Muscle of leg (tissue), 16 donors: ENCODE measurements at places on chromosomes 5 and 9.

- no peak for DNase-seq
Observed at GRCh38 chr5:110687485-110687884, 39.0 kb downstream of the TMEM232 start.

- DNase-seq, result no peak
Observed at GRCh38 chr9:130150779-130151382, 21.3 kb upstream of the NCS1 start.

GRCh38 chr9:115972843-115973595, 180.6 kb upstream of the PAPPA start:
- DNase-seq, result peak; percentile 38

GRCh38 chr5:102991802-102992201, 128.1 kb downstream of the GIN1 start:
- DNase-seq, result peak; percentile 64

- DNase-seq, result no peak
Observed at GRCh38 chr9:95246547-95246946, 71.0 kb downstream of the FANCC start.

- DNase-seq, result peak; percentile 37
Observed at GRCh38 chr9:122340161-122340560, 30.7 kb upstream of the PTGS1 start.

DNA sequence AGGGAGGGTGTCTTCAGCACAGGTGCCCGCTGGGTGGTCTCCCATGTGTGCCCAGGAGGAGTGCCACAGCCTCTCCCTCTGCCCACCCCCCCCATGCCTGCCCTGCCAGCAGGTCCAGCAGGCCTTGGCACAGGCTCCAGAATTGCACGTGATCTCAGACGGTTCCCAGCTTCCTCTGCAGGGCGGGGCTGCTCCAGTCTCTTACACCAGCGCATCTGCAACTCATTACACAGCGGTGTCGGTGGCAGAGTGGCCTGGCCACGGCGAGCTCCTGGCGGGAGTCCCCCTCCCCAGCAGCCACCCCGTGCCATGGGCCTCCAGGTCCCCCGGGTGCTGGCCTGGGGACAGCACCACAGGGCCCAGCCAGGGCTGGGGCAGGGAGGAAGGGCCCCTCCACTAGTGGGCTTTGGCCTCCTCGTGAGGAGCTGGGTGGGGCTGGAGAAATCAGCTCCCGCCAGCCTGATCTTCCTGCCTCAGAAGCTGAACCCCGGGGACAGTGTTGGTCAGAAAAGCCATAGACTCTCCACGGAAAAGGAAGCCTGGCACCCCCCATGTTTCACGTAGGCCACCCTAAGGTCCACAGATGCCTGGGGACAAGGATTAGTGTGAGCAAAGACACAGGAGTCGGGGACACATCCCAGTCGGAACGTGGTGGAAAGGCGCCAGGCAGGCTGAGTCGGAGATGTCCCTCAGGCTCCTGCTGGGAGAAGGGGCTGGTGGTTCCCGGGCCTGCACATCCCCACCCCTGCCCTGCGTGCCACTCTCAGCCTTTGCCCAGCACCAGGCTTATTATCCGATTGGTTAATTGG, 40.2 kb downstream of the RXRA start:
- peak; percentile 96 for DNase-seq

DNA sequence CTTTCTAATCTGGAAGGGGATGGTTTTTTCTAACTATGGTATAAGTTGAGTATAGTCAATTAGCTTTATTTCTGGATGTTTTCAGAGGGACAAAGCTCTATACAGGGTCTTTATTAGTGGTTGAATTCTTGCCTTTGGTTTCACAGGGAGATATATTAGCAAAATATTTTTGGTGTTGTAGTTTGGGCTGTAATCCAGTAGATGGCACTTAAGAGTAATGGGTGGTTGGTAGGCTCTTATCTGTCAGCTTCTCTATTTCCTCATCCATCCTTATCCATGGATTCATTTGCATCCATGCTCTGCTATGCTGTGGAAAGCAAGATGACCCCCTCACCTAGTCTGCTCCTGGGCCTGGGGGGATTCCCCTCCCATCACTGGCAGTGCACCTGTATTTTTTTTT, 363.6 kb upstream of the CYLC2 start:
- DNase-seq, result no peak

GRCh38 chr5:73799401-73799972, 173.5 kb downstream of the ARHGEF28 start:
- DNase-seq, result no peak

GRCh38 chr5:122727112-122727541, 47.8 kb upstream of the SNX2 start:
- DNase-seq, result peak; percentile 54

DNA sequence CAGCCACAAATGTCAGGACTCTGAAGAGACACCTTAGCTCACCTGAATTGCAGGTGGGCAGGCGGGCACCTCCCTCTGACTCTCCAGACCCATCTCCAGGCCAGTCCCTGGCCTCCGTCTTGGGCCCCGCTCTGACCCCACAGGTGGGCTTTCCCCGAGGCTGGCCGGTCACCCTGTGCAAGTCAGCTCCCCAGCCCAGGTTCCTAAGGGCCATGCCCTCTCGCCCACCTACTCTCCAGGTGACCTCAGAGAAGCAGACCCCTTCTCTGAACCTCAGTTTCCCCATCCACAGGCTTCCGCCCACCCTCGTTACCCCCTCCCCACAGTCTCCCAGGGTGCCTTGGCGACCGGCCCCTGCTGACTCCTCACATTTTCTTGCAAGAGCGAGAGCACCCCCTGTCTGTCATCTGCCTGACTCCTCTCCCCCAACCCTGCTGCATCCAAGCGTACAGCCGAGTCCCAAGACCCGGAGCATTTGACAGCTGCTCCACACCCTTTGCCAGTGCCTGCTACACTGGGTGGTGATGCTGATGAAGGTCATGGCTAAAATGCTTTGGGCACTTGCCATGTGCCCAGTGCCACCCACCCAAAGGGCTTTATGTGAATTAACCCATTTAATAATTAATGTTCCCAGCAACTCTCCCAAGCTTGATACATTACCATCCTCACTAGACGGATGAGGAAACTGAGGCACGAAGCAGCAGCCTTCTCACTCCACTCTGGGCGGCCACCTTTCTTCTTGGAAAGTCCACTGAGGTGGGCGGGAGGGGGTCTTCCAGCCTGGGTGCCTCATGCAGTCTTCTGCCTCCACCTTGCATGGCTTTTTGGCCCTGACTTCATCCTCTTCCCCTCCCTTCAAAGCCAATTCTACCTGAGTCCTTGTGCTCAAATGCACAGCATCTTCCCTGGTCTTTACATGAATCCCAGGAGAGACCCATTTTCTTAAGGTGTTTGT, 51.1 kb upstream of the ORM1 start:
- DNase-seq, result peak; percentile 75

DNA sequence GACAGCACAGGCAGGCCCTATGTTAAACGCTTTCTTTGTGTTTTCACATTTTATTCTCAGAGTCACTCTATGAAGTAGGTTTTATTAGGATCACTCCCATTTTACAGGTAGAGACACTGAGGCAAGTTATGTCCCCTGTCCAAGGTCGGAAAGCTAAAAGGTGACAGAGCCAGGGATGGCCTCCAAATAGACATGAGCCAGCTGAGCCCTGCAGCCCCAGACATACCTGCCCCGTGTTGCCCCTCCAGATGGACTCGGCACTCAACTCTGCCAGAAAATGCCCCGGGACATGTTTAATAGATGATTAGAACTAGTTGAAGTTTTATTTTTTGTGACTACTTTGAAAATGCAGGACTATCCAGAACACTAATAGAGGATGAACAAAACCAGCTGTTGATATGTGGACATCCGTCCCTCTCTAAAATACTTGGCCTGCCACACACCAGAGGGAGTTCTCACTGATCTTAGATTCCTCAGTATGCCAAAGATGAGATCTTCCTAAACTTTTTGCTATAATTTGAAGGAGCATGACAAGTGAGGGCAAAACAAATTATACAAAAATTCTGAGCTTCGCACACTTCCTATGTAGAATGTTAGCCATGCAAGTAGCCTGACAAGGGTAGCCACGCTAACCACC, 258.6 kb upstream of the ADAMTS16 start:
- DNase-seq, result peak; percentile 74

DNA sequence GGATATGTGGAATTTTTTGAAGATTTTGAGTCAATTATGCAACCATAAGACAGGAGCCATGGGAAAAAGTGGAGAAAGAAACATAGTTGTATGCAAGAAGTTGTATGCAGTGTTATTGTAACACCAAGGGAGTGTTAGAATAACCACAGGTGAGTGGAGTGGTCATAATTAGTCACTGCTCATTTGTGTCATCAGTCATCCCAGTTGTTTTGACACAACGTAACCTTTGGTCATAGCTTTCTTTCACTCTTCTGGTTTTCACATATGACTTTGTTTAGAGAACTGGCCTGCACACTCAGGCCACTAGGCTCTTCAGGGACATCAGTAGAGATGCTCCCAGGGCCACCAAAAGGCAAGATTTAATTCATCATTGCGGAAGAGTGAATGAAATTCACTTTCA, 158.7 kb upstream of the HMHB1 start:
- no peak for DNase-seq

DNA sequence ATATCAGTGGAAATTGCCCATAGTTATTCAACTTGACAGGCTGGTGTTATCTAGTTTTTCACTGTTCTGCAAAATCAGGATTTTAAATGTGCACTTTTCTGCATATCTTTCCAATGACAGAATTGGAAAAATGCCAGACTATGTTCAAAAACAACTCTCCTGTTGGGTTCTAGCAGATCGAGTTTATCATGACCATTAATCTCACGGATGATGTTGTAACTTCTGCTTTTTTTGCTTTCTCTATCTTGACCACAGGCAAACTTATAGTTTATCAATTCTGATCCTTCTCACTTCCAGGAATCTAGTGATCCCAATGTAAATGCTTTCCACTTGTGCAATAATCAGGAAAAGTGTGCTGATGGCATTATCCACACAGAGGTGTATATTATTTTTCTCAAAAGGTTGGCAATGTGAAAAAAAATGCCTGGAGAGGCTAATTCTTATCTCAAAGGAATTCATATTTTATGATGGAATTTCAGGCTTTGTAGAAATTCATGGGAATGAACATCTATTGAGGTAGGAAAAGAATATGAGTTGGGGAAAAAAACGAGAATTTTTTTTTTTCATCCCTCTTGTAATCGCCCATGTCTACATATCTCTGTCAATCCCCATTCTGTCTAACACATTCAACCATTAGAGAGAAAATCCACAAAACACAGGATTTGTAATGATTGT, 73.6 kb upstream of the DAB2 start:
- peak; percentile 39 for DNase-seq

GRCh38 chr5:137078171-137078665, 420.9 kb downstream of the SPOCK1 start:
- no peak for DNase-seq

DNA sequence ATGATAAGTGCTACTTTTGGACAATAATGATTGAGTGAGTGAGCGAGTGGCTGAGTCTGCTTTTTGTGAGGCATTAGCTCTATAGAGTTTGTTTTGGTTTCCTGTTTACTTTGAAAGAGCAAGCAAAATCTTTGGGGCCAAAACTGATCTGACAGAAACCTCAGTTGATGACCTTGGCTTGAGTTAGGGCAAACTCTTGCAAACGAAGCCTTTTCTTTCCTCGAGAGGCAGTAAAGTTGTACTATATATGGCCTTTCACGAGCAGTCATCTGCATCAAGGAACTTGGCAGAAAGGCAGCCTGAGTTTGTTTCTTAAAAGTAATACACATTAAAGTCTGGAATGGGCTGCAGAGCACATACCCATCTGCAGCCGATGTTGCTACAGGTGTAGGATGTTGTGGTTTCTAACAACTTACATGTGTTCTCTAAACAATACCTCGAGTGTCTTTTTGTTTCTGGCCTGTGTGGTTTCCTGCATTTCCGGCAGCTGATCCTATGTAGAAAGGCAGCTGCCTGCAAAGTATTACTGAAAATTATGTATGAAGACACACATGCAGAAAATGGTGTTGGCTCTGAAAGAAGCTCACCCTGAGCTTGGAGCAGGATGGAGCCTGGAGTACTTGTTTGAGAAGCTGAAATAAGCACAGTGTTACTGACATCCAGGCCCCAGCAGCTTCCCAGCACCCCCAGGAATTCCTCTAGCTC, 60.8 kb downstream of the FOXD1 start:
- DNase-seq, result peak; percentile 94

DNA sequence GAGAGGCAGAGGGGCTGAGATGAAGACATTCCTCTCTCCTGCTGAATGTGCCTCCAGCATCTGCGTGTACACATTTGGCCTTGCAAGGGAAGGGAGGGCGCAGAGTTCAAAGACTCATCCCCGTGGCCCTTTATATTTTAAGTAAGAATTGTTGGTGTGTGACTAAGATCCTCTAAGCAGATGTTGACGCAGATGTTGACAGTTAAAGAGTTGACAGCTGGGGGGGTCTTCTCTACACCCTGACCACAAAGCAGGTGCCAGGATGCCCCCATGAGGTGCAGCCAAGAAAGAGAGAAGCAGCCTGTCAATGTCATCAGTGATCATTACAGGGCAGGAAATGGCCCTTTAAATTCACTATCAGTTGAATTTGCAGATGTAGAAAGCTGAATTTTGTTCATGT, 262.9 kb downstream of the IRX1 start:
- no peak for DNase-seq

GRCh38 chr5:74371621-74372020, 268.9 kb downstream of the ENC1 start:
- no peak for DNase-seq

DNA sequence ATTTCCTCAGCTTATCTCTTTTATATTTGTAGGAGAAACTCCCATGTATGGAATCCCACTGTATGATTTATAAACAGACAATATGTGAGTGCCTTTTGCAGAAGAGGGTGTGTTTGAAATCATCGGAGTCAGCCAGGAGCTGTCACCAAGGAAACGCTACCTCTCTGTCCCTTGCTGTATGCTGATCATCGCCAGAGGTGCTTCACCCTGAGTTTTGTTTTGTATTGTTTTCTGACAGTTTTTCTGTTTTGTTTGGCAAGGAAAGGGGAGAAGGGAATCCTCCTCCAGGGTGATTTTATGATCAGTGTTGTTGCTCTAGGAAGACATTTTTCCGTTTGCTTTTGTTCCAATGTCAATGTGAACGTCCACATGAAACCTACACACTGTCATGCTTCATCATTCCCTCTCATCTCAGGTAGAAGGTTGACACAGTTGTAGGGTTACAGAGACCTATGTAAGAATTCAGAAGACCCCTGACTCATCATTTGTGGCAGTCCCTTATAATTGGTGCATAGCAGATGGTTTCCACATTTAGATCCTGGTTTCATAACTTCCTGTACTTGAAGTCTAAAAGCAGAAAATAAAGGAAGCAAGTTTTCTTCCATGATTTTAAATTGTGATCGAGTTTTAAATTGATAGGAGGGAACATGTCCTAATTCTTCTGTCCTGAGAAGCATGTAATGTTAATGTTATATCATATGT, 18.0 kb upstream of the CTSL start:
- DNase-seq, result peak; percentile 52

DNA sequence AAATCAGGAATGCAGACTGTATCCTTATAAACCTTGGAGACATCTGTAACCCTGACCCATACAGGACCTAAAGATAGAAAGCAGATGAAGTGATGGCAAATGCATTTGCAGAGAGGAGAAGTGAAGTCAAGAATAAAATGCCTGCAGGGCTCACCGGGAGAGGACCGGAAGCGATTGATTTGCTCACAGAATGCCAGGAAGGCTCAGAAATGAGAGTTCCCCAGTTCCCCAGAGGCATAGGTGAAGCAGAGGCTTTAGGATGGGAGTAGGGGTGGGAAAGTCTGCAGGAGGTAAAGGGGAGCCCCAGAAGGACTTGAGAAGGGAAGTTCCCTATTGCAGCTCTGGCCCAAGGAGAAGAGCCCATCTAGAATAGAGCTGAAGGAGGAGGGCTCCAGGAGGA, 63.9 kb upstream of the TNFAIP8 start:
- DNase-seq, result no peak

GRCh38 chr9:2241461-2241835, 226.3 kb downstream of the SMARCA2 start:
- peak; percentile 88 for DNase-seq

GRCh38 chr5:127705120-127705892, 2.1 kb downstream of the CCDC192 start:
- DNase-seq, result peak; percentile 63
